ENCODE measurements at places on chromosomes 6 and 20. TPM values are rescaled to one million over a fixed set of nuclear protein-coding genes. Genes with fewer than 3 reads are reported as not detected.

The LSM2 gene
- polyA plus RNA-seq = 76.8 TPM

The OVOL2 gene
- polyA plus RNA-seq = 3.1 TPM

The HUS1B gene
- polyA plus RNA-seq = 0.37 TPM

The KCNK17 gene
- 0.80 TPM for polyA plus RNA-seq

The MUCL3 gene
- polyA plus RNA-seq = 0.02 TPM

The FGD2 gene
- 22.1 TPM for polyA plus RNA-seq

Data from thymus (tissue), 14 donors.